HCT116 (cell line): ENCODE measurements at places on chromosomes 5 and 9. TPM values are rescaled to one million over a fixed set of nuclear protein-coding genes. Genes with fewer than 3 reads are reported as not detected.

Gene ZDHHC11B
- total RNA-seq: 3.8 TPM

Gene ITGA1
- total RNA-seq: 1.8 TPM

Gene CAMK4
- 10.2 TPM for total RNA-seq

Gene SH3RF2
- 14.3 TPM for total RNA-seq

Gene PTPN3
- total RNA-seq: 20.8 TPM

- H3K27me3 ChIP-seq: no peaks in the 10 kb centered on the region
- DNase-seq: no peak
- H3K4me1 ChIP-seq: no peaks in the 10 kb centered on the region
- no peak overlapping the region for H3K4me3 ChIP-seq
- H3K36me3 ChIP-seq: no peaks in the 10 kb centered on the region
- no peak overlapping the region for H3K27ac ChIP-seq
These were observed 72.7 kb upstream of the ORM1 start for GRCh38 chr9:114250235-114250568.

DNA sequence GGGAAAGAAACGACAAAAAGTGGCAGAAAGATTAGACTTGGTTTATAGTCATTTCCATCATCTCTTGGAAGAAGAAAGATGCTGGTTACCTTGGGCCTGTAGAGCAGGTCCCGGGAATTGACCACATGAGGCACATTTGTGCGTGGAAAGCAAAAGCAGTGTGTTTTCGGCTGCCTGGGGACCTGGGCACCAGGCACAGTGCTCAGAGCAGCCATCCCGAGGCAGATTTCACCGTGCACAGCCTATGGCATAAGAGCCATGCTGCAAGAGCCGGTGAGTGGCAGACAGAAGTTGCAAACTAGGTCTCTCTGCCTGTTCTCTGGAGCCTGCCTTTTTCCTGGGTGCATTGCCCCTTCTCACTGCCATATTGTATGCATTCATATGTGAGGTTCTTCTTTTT lies 77.0 kb downstream of the ICE1 start:
- no peak overlapping the region for H3K4me3 ChIP-seq
- peaks cover 31% of the 10 kb centered on the region for H3K27me3 ChIP-seq
- DNase-seq: no peak
- no peak overlapping the region for H3K27ac ChIP-seq

DNA sequence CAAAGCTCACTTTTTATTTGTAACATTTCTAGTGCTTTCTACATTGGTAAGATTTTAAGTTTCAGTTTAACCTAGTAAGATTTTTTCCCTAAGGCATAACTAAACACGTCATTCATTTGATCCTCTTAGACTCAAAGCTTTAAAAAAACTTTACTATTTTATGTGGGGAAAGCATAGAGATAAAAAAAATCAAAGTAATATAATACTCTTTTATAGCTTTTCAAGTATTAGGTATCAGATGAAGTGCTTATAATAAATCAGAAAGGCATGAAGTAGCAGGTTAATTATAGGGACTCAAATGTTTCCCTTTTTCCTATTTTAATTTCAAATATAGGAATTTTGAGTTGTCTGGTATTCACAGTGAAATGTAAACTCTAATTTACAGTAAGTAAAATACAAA lies 68.0 kb upstream of the POU5F2 start:
- no peak overlapping the region for H3K27ac ChIP-seq
- H3K36me3 ChIP-seq: no peaks in the 10 kb centered on the region
- no peak for DNase-seq
- no peak overlapping the region for H3K4me3 ChIP-seq
- peaks cover 4% of the 10 kb centered on the region; the same call in 1 of the 2 replicates for H3K4me1 ChIP-seq

DNA sequence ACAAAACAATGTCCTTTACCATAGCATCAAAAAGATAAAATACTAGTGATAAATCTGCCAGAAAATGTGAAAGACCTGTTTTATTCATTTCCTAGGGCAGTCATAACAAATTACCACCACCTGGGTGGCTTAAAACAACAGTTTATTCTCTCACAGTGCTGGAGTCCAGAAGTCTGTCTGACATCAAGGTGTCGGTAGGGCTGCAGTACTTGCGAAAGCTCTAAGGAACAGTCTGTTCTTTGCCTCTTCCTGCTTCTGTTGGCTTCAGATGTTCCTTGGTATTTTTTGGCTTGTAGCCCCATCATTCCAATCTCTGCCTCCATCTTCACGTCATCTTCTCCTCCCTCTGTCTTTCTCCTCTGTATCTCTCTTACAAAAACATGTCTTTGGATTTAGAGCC lies 51.0 kb downstream of the PTPDC1 start:
- H3K27me3 ChIP-seq: no peaks in the 10 kb centered on the region
- H3K4me3 ChIP-seq: no peak overlapping the region
- no peak for DNase-seq
- H3K36me3 ChIP-seq: no peaks in the 10 kb centered on the region

GRCh38 chr5:124104344-124104743 lies 592.4 kb downstream of the CSNK1G3 start:
- no peak overlapping the region for H3K27ac ChIP-seq
- no peaks in the 10 kb centered on the region for H3K36me3 ChIP-seq

GRCh38 chr9:123772967-123773366 lies 157.0 kb downstream of the DENND1A start:
- no peaks in the 10 kb centered on the region for H3K27me3 ChIP-seq
- H3K27ac ChIP-seq: no peak overlapping the region
- no peaks in the 10 kb centered on the region for H3K4me1 ChIP-seq
- no peak for DNase-seq
- H3K4me3 ChIP-seq: no peak overlapping the region

DNA sequence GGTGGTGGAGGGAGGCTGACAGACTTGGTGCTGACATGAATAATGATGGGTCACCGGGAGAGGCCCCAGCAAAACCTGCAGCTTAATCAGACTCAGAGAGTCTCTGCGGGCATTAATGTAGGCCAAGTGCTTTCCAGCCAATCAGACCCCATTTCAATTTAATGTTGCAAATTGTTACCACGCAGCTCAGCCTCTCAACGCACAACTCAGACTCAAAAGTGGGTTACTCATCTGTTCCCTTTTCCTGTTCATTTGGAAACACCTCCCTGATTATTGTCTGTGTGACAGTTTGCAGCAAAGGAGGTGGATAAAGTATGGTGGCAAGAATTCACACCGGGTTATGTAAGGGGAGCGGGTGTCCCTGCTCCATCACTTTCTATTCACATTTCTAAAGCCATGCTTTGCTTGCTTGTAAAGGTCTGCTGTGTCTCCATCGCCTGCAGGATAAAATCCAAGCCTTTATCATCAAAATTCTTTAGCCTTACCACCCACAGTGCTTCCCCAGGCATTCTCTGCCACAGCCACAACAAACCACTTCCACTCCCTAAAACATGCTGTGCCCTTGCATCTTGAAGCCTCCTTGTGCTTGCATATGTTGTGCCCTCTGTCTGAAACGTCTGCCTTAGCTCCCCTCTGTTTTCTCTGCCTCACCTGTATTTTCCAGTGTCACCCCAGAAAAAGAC lies 156.5 kb downstream of the ASTN2 start:
- no peak overlapping the region for H3K27ac ChIP-seq
- H3K36me3 ChIP-seq: no peaks in the 10 kb centered on the region

- no peaks in the 10 kb centered on the region for H3K36me3 ChIP-seq
- peak overlapping the region; percentile 37 for H3K27ac ChIP-seq
- H3K4me3 ChIP-seq: no peak overlapping the region
- no peak for DNase-seq
These were observed 605 bp upstream of the DBN1 start for GRCh38 chr5:177474002-177474476.

DNA sequence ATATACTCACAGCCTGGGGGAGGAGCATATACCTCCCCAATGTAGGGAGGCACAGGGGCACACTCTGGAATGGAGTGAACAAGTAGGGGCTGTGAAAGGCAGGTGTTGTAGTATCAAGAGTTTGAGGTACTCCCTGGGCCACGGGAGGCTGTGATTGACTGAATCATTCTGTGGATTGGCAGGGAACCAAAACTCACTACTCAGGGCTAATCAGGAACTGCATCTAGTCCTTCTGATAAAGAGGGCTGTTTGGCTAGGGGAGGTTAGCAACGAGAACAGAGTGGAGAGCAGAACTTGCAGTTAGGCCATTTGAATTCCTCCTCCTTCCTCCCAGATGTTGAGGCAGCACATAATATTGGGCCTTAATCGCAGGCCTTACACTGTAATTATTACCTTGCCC lies 369.2 kb upstream of the MPDZ start:
- no peaks in the 10 kb centered on the region for H3K36me3 ChIP-seq
- H3K27me3 ChIP-seq: no peaks in the 10 kb centered on the region
- H3K4me3 ChIP-seq: no peak overlapping the region
- no peaks in the 10 kb centered on the region for H3K4me1 ChIP-seq

DNA sequence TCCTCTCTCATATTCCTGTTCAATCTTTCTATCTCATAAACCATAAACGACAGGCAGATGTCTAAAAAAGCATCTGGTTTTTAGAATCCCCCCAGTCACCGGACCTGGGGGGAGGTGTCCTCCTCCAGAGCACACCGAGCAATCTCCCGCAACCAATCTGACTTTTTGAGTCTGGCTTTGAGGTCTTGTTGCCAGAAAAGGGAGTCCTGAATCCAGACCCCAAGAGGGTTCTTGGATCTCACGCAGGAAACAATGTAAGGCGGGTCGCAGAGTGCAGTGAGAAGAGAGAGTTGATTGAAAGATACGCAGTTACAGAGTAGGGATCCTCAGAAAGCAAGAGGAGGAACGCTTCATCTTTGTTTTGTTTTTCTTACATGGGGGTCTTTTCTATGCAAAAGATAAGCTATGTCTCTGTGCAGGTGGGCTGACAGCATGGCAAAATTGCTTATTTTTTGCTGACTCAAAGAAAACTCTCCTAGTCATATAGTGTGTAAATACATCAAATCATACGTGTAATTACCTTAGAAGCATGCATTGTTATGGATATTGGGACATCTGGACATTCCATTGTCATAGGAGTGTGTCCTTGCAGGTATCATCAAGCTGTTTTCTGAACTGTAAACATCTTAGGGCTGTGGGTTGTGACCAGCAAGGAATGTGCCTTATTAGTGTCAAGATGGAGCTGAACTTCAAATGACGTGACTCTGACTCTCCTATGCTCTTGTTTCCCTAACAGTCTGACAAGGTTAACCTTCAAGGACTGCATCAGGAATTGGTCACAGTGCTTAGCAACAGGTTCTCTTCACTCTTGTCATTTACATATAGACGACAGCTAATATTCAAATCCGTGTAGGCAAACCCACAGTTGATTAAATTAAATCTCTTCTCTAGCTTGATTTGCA lies 159.3 kb upstream of the DAPK1 start:
- peaks cover 26% of the 10 kb centered on the region for H3K27me3 ChIP-seq
- no peaks in the 10 kb centered on the region for H3K36me3 ChIP-seq
- H3K4me1 ChIP-seq: no peaks in the 10 kb centered on the region
- no peak for DNase-seq
- H3K27ac ChIP-seq: no peak overlapping the region
